ENCODE measurements at places on chromosomes 13 and 19.

- DNase-seq, result no peak
Measured at GRCh38 chr13:60448907-60449510, 52.0 kb downstream of the TDRD3 start.

- DNase-seq, result no peak
Measured at GRCh38 chr13:74194846-74195245, 60.6 kb upstream of the KLF12 start.

DNA sequence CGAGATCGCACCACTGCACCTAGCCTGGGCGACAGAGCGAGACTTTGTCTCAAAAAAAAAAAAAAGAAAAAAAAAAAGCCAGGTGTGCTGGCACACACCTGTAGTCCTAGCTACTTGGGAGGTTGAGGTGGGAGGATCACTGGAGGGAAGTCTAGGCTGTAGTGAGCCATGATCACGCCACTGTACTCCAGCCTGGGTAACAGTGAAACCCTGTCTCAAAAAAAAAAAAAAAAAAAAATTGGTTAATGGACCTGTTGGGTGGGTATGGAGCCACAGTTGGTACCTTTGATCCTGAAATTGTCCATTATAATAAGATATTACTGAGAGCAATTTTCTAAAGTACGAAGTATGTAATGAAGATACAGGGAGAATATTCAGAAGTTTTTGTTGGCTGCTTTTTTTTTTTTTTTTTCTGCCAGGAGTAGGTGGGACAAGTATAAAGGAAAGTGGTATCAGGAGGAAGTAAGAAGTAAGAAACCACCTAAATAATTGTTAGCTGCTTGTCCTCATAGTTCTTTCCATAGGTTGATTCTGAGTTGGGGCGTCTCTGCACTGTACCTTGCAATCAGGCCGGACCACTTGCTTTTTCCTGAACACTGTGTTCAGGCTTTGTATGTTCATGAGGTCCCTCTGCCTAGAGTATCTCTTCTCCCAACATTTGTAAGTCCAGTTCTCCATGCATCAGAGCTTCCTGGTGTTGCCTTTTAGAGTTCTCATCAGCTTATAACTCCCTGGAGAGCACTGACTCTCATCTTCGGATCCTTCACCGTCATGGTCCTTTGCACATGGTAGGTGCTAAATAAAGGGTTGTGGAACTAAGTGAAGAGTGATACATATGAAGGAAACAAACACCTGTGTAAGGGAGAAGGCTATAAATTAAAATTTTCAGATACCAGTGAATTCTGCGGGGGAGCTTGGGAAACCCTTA is 31.7 kb downstream of the ARHGAP35 start:
- no peak for DNase-seq

DNA sequence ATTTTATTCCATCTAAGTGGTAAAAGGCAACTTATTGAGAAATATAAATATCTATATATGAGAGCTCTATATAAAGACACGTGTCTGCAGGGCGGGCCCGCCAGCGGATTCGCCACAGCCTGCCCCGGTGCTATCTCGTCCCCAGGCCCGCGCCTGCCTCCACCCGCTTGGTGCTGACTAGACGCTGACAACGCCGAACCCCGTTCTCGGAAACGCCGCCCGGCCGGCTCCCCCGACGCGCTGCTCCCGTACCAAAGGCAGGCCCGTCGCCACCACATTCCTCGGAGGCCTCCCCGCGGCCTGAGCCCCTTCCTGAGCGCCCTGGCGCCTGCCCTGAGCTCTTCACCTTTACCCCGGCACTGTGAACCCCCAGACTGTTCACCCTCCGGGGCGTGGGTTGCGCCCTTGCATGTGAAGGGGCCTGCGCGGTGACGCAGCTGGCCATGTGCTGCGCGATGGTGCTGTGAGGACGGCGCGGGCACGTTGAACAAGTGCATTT is 6.0 kb downstream of the PLEKHJ1 start:
- no peak for DNase-seq

GRCh38 chr19:8126511-8126910 is 22.9 kb downstream of the FBN3 start:
- DNase-seq, result no peak

DNA sequence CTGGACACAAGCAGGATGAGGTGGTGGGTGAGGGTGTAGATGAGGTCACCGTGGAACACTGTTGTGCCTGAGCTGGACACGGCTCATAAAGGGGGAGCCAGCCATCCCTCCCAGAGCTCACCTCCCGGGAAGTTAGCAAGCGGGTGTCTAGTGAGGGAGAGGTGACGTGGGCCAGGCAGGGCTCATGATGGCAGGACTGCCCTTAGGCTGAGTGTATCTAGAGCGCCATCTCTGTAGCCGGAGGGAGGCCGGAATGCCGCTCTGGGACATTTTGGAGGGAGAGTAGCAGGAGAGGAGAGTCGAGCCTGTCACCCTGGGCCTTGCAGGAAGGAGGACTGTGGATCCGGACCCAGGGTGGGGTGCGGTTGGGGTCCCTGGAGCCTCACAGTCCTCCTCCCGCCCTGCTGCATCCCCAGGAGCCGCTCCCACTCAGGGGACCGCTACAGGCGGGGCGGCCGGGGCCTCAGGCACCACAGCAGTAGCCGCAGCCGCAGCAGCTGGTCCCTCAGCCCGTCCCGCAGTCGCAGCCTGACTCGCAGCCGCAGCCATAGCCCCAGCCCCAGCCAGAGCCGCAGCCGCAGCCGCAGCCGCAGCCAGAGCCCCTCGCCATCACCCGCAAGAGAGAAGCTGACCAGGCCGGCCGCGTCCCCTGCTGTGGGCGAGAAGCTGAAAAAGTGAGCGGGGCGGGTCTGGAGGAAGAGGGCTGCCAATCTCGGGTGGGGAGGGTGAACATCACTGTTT is 9.2 kb downstream of the ZNF296 start:
- no peak for DNase-seq

DNA sequence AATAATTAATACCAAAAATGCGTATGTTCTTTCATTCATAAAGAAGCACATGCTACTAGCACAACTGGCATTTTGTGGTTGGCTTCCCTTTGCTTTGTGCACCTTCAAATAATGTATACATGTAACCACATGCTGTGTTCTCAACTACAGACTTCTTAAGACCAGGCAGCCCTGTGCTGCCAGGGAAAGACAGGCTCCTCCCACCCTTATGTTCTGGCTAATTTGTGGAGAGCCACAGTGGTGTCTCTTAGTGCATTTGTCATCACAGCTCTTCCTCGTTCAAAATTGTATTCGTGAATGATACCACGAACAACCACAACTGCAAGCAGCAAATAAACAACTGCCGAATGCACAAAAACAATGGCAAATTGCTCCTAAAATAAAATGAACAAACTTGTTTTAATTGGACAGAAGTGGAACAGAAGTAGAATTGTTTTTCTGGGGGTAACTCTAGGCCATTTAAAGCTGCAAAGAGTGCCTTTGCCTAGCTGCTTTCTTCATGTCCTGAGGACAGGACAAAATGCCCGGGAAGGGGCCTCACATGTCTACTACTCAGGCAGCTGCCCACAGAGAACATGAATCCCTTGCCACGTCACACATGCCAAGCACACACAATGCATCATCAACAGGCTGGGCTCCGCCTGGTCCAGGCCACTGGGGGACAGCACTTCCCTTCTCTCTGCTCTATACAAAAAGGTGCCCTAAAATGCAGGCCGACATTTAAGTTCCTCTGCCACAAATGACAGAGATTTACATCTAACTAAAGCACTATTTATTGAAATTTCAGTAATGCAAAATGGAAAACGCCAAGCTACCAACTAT is 21.7 kb downstream of the IRS2 start:
- peak; percentile 25 for DNase-seq

DNA sequence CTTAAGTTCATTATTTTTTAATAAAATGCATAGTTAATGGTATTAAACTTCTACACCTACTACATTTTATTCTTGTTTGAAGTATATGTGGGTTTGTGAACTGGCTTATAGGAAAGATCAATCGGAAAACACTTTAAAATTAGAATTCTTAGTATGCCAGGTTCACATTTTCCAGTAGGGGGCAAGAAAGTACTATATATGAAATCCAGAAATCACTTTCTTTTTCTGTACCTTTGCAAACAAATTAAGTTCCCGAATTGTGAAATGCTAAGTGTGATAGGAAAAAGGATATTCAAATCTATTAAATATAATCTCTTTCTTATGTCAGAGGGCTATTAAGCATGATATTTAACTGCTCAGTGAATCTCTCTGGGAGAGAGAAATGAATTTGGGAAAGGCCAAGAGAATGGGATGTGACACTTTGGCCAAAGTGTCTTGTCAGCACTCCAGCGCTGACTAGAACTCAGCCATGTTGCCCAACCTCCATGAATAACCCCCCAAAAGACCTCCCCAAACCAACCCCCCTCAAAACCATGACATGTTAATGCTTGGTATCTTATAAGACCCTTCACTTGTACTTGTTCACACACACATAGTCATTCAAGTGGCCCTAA is 122.6 kb upstream of the SLC10A2 start:
- no peak for DNase-seq

DNA sequence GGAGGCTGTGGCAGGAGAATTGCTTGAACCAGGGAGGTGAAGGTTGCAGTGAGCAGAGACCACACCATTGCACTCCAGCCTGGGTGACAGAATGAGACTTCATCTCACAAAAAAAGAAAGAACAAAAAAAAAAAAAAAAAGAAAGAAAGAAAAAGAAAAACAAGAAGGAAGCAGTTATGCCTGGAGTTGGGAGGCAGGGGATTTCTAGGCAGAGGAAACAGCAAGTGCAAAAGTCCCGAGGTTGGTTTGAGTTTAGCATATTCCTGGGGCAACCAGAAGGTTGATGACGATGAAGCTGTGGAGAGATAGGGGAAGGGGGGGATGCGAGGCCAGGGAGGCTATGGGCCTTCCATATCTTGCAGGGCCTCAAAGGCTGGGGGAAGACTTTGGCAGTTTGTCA is 11.5 kb upstream of the EML2 start:
- no peak for DNase-seq

DNA sequence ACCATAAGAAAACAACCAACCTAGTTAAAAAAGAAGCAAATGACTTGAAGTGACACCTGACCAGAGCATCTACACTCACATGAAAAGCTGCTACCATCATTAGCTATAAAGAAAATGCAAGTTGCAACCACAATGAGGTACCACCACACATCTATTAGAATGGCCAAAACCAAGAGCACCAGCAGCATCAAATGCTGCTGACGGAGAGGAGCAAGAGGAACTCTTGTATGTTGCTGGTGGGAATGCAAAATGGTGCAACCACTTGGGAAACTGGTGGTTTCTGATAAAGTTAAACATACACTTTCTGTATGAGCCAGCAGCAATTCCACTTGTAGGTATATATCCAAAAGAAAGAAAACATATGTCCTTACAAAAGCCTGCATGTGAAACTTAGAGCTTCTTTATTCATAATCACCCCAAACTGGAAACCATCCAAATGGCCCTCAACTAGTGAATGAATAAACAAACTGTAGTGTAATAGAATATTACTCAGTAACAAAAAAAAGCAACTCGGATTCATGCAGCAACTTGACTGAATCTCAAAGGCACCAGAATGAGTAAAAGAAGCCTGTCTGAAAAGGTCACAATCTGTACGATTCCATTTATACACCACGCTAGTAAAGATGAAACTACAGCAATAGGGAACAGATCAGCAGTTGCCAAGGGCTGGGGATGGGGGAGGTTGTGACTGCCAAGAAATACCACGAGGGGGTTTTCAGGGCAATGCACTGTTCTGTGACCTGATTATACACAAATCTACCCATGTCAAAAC is 60.9 kb upstream of the RANBP3 start:
- peak; percentile 59 for DNase-seq

- DNase-seq, result no peak
Measured at GRCh38 chr13:66887088-66887487, 343.0 kb downstream of the PCDH9 start.

GRCh38 chr13:78465250-78465649 is 138.1 kb downstream of the POU4F1 start:
- no peak for DNase-seq

DNA sequence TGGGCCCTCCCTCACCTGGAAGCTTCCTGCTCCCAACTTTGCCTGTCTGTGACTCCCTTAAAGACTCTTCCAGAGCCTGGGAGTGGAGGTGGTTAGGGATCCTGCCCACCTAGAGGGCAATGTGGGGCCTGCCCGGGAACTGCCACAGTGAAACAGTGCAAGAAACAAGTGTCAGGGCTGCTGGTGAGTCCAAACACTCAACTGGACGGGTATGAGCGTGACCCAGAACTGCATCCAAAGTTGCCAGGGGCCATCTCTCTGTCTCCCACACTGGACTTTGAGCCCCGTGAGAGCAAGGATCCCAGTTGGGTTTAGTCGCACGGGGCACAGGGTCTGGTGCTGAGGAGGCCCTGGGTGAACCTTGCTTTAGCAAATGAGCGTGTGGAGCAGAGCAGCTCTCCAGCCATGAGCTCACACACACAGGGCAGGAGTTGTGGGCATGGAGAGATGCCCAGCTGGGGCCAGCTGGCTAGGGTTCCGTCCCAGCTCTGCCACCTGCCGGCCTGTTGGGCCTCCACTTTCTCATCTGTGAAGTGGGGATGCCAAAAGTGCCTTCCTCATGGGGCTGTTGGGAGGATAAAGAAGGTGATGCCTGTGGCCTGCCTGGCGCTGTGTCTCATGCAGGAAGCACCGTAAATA is 2.8 kb upstream of the NUMBL start:
- DNase-seq, result no peak

DNA sequence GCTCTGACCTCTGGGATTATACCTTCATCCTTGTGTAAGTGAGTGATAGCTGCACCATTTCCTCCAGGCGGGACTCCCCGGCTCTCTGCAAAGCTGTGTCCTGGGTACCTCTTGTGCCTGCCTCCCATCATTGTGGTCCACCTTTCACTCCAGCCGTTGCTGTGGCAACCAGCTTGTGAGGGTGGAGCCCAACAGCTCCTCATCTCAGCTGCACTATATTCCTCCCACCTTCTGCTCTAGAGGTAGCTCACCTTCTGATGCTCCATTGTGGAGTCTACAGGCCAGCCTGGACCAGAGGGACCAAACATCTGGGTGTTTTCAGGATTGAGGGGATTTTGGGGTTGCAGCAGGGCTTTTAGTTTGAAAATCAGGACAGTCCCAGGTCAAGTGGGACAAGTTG is 708.2 kb downstream of the UQCRFS1 start:
- DNase-seq, result no peak

DNA sequence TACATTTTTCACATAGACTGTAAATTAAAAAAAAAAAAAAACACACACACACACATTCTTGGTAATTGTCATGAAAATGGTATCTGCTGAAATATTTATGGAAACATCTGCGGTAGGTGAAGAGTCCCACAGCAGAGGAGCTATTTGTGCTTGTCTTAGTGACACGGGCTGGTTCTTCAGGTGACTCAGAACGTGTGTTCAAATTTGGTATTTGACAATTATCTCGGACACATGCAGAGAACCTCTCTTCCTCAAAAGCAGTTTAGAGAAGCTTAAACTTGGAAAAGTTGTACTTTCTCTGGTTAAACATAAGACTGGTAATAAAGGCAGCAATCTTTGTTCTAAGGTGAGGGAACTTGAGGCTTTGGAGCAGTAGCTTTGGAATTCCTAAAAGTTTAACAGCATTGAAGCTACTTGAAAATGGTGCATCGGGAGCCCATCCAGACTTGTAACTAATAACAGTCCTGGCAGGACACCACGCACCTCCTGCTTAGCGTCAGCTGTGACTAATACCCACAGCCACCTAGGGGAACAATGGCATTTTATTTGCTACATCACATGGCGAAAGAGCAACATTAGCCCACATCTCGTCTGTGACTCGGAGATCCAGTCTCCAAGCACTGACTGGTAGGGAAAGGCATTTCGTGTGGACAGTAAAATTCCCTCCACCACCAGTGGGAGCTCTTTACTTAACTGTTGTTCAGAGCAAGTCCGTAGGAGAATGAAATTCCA is 1505.1 kb upstream of the SLC10A2 start:
- no peak for DNase-seq

All from T-helper 2 cell treated with Interferon-gamma antibody and Interleukin-4, amounts not matched to agents 5 μg/mL and 100 μg/mL, for 36 hours (primary cell).